ENCODE measurements at places on chromosomes 7 and 10.

DNA sequence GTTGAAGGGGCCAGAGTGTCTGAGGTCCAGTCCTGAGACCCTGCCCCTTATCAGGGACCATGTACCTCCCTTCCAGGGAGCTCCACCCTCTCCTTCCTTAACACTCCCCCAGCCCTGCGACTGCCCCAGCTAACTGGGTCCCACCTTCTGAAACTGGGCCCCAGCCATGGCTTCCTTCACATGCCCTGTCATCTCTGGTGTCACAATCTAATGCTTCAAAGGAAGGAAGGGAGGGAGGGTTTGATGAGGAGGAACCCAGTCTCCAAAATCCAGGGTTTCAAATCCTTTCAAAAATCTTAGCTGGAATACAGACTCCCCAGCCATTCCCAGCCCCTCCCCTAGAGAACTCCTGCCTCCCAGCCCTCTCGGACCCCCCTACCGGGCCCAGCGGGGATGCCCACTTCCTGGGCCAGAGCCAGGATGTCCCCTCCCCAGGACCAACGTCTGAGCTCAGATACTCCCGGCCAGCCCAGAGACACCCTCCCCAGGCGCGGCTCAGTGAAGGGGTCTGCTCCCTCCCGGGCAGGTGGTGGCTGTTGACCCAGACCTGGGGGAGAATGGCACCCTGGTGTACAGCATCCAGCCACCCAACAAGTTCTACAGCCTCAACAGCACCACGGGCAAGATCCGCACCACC lies 18.0 kb downstream of the C10orf105 start:
- DNase-seq, result no peak

GRCh38 chr7:152968514-152968913 lies 209.0 kb downstream of the ACTR3B start:
- no peak for DNase-seq

GRCh38 chr7:56250135-56250534 lies 133.9 kb upstream of the NUPR2 start:
- no peak for DNase-seq

- DNase-seq, result no peak
Measured at GRCh38 chr7:70500261-70500660, 631.7 kb upstream of the GALNT17 start.

- DNase-seq, result no peak
Measured at GRCh38 chr10:24891823-24892222, 60.6 kb downstream of the PRTFDC1 start.

DNA sequence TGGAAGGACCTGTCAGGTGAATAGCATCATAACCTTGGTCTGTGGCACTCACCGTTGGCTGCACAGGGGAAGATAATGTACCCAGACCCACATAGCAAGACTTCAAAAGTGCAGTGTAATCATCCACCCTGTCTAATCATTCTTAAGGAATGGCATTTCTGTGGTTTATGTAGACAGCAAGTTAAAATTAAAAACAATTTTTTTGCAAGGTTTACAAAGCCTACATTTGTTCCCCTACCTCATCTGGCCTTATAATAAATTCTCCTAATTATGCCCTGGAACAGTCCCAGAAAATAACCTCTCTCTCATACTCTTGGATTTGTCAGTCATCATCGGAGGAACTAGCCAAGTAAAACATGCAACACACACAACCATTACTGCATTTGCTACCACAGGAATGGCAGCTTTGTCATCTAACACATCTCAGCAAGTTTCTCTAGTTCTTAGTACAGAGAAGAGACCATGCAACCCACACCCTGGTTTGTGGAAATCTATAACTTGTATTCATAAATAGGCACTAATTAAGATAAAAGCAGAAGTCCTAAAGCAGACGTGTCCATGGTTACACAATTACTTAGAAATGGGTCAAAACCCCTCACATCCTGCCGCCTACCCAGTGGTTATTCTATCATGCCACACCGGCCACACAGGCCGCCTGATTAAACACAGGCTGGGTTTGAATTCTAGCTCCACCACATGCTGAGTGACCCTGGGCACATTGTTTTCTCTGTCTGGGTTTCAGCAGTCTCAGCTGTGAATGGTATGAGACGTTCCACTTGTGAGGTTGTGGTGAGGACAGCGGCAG lies 19.1 kb downstream of the ABLIM1 start:
- no peak for DNase-seq
